ENCODE measurements at places on chromosomes 13 and 19. TPM values are rescaled to one million over a fixed set of nuclear protein-coding genes. Genes with fewer than 3 reads are reported as not detected.
A peak's percentile ranks its signal among the peaks of the same experiment; 100 is the strongest.

DNA sequence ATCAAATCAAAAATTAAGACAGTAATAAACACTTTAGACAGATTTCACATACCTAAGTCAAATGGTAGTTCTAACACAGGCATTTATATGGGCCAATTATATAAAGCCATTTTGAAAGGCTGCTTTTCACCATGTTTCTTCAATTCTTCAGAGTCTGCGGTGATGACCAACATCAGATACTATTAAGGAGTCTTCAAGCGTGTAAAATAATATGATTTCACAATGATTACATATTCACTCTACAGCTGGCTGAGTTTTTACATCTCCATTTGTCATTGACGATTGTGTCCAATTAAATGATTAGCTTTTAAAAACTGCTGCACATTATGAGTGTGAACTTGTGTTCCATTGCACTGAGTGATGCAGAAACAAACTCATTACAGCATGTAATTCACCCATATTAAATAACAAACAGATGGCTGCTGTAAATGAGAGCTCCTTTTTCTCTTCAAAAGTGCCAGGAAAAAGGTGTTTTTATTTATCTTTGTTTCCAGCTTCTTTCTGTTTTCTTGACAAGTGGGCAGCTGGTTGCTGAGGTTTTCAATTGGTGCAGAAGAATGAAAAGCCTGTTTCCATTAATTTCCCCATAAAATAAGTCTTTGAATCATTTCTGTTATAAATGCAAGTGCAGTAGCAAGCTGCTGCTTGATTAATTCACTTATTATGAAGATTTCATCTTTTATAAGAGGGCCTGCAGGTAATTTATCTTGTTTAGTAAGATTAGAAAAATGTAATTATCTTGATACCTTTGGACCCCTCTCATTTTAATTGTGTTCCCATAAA is 676.1 kb upstream of the KLHL1 start:
- no peaks in the 10 kb centered on the region for H3K27me3 ChIP-seq
- H3K4me1 ChIP-seq = no peaks in the 10 kb centered on the region
- DNase-seq = no peak
- no peak overlapping the region for H3K4me3 ChIP-seq

DNA sequence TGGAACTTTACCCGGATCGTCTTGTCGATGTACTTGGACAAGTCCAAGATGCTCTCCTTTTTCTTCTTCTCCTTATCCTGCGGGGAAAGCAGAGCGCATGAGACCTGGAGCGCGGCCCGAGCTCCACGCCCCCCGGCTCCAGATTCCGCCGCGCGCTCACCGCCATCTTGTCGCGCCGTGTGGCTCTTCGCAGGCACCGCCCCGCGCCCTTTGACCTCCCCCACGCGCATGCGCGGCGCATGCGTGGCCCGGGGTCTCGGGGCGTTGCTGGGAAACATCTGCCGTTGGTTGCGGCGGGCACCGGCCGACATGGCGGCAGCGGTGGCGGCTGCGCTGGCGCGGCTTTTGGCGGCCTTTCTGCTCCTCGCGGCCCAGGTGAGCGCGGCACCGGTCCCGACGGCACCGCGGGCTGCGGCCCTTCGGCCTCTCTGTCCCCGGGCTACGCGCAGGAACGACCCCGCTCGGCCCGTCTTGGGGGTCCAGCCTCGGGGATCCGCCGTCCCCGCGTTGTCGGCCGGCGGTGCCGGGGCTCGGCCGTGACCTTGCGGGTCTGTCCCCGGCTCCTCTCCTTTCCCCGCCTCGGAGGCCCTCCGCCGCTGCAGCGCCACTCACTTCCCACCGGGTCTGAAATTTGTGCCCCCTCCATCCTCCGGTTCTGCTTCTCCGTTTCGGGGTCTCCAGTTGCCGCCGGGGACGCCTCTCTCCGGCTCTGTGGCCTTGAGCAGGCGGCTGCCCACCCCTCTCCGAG is at the start of the genes LSM7 and SPPL2B:
LSM7 (minus strand) TSS at position 186 of the 748 bp plus-strand sequence; CDS start at position 166, 20 bp downstream.
SPPL2B (plus strand) TSS at position 284 of the 748 bp plus-strand sequence; CDS start at position 310, 26 bp downstream.
- peak within 1 kb of the TSS; percentile 80 for H3K27ac ChIP-seq
- H3K36me3 ChIP-seq = peaks cover 8% of the 10 kb centered on the region
- peak; percentile 91 for DNase-seq
- peaks cover 28% of the 10 kb centered on the region for H3K4me1 ChIP-seq

DNA sequence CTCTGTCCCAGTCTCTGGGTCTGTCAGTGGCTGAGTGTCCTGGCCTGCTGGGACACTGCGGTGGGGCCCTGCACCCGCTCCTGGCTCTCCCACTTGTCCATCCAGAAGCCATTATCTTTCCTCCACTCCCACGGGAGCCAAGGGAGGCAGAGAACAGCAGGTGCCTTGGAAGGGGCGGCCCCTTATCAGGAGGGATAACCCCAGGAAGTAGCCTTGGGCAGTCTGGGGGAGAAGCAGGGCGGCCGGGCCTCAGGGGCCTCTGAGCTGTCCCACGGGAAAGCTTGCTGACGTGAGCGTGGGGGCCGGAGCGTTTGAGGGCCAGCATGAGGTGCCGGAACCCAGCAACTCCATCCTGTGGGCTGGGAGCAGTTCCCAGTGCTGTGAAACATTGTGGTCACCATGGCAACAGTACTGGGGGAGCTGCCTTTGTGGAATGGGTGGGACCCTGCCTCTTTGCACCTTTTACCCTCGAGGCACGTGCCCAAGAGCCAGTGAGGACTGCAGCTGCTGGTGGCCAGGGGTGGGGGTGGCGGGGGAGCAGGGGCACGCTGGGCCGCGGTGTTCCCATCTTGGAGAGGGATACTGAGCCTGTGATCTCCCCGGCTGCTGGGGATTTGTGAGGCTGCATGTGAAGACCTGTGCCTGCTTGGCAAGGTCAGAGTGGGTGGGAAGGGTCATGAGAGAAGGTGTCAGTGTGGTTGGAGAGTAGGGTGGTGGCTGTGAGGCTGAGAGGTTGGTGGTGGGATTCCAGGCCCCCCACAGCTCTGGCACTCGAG is 20.9 kb downstream of the KLHL26 start:
- DNase-seq = no peak
- H3K27ac ChIP-seq = no peak overlapping the region
- H3K4me3 ChIP-seq = no peak overlapping the region

GRCh38 chr19:27746691-27747380 is 1466.1 kb downstream of the UQCRFS1 start:
- no peaks in the 10 kb centered on the region for H3K27me3 ChIP-seq
- no peaks in the 10 kb centered on the region for H3K4me1 ChIP-seq
- no peak overlapping the region for H3K4me3 ChIP-seq
- no peaks in the 10 kb centered on the region for H3K36me3 ChIP-seq

TYROBP gene
- not detected for total RNA-seq

BEST2 gene
- not detected for total RNA-seq

Data from CD4-positive, CD25-positive, alpha-beta regulatory T cell (primary cell).